ENCODE measurements at places on chromosomes 2 and 18. TPM values are rescaled to one million over a fixed set of nuclear protein-coding genes. Genes with fewer than 3 reads are reported as not detected.

The OXER1 gene
- 4.1 TPM for total RNA-seq

The G6PC2 gene
- total RNA-seq, result not detected

The FBXO11 gene
- 51.8 TPM for total RNA-seq

The CNRIP1 gene
- total RNA-seq, result 8.0 TPM

The C2orf81 gene
- total RNA-seq, result 1.7 TPM

The ZNF2 gene
- total RNA-seq, result 2.6 TPM

The RSAD2 gene
- total RNA-seq, result 7.8 TPM

The FAM161A gene
- 1.2 TPM for total RNA-seq

The POTEC gene
- not detected for total RNA-seq

The DSC1 gene
- not detected for total RNA-seq

The FOXD4L1 gene
- total RNA-seq, result 0.20 TPM

The EMILIN2 gene
- total RNA-seq, result 16.3 TPM

The CNGA3 gene
- total RNA-seq, result 1.3 TPM
